ENCODE measurements at places on chromosomes 6 and 20.

- DNase-seq: no peak
Measured at GRCh38 chr20:43658723-43659419, 8.0 kb upstream of the MYBL2 start.

DNA sequence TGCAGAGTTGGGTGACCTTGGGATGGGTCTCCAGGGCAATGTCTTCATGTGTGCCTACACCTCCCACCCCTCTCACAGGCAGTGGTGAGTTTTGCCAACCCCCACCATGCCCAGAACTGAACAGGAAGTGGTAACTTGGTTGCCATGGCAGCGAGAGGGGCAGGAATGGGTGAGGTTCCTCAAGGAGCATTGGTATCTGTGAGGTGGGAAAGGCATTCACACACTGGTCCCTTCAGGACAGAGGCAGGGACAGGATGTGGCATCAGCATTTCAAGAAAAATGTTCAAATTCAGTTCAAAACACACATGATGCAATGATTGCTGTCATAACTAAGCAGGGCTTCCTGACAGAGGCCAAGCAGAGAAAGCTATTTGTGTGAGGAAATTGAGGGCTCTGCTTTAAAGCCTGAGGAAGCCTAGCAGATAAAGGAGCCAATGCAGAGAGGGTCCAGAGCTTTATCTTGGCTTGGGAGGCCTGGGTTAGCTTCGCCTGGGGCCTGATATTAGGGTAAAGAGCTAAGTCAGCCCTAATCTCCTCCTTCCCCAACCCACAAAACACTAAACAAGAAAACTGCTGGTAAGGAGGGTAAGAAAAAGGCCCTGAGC is 551 bp downstream of the TREML2 start:
- peak; percentile 34 for DNase-seq

GRCh38 chr6:154410619-154411072 is 54.0 kb upstream of the IPCEF1 start:
- peak; percentile 97 for DNase-seq

DNA sequence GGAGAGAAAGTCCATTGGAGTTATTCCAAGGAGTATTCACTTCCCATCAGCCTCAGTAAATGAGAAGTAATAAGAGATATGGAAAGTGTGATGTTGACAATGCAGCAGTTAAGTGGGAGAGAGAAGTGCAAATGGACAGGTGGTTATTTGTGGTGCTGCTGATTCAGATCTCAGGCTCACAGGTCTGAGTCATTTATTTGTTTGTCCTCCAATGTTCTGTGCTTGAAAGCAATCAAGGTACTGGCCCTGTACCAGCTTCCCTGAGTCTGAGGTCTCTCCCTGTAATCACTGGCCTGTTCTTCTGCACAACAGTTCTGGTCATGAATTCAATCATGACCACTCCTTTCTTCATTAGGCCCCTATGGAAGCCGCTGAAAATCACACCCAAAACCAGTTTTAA is 827.7 kb downstream of the MAFB start:
- no peak for DNase-seq

DNA sequence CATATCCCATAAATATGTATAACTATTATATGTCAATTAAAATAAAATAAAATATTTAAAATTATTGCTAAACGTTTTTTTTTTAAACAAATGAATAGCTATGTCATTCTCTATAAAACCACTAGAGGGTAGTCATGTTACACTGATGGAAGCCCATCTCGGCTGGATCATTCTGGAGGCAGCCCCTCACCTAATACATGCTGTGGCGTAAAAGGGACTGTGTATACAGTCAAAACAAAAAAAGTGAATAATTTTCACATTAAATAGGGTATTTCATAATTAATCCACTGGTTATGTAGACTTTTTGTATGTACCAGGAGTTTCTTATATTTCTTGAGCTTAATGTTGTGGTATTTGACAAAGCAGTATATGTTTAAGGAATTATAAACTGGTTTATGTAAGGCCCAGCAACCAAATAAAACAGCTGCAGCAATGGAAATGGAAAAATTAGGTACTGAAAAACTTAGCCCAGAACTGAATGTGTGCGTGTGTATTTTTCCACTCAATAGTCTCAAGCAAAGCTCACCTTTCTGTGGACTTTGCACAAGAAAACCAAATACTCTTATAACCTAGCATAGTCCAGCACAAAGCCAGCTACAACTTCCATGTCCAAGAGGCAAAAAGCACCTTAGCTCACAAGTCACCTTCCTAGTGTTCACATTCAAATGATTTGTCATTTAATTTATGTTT is 81.7 kb downstream of the COL9A1 start:
- DNase-seq: peak; percentile 14
